ACHN (cell line): ENCODE measurements at places on chromosomes 16 and 17.
A peak's percentile ranks its signal among the peaks of the same experiment; 100 is the strongest.

- DNase-seq: no peak
Observed at GRCh38 chr17:40176754-40177110, 538 bp upstream of the RAPGEFL1 start.

- peak; percentile 69 for DNase-seq
Observed at GRCh38 chr16:29729116-29729521, 16.7 kb downstream of the C16orf54 start.

- DNase-seq: no peak
Observed at GRCh38 chr17:41494524-41494923, 4.8 kb upstream of the KRT36 start.

GRCh38 chr16:83995754-83996153, 27.7 kb downstream of the NECAB2 start:
- DNase-seq: no peak

DNA sequence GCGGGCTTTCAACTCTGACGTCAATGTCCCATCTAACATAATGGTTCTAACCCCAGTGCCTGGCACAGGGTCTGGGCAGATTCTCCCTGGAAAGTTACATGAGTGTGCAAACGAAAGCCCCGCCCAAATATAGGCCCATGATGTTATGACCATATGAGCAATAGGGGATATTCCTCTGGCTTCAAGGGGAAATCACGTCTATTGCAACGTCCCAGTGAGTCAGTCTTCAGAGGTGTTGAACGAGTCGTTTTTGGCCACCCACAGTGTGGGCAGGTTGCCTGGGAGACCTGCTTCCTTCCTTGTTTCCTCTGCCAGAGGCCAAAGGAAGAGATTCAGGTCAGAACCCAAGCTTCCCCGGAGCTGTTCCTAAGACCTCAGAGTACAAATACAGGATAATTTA, 30.3 kb downstream of the PIK3R5 start:
- DNase-seq: no peak

DNA sequence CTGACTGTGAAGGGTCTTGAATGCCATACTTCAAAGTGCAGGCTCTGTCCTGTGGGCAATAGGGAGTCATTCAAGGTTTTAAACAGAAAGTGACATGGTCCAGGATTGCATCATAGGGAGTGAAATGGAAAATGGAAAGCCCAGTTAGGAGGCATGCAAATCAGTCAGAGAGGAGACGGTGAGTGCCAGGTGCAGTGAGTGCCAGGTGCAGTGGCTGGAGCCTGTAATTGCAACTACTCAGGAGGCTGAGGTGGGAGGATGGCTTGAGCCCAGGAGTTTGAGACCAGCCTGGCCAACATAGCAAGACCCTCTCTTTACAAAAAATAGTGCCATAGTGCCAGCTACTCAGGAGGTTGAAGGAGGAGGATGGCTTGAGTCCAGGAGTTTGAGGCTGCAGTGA, 35.2 kb upstream of the SIAH1 start:
- DNase-seq: no peak

DNA sequence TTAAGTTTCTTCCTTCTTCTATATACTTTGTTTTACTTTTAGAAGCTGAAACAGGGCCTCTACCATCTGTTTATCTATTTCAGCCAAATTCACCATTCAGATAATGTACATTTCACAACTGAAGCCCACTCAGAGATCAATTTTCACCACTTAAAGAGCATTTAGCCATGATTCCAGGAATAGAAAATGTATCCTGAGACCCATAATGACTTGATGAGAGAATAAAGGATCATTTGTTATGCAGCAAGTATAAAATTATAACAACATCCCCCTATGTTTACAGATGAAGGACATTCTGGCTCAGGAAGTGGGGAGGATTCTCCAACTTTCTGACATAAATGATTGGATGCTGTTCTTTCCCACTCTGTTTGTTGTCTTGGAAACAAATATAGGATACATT, 962.1 kb upstream of the EEF2KMT start:
- no peak for DNase-seq

DNA sequence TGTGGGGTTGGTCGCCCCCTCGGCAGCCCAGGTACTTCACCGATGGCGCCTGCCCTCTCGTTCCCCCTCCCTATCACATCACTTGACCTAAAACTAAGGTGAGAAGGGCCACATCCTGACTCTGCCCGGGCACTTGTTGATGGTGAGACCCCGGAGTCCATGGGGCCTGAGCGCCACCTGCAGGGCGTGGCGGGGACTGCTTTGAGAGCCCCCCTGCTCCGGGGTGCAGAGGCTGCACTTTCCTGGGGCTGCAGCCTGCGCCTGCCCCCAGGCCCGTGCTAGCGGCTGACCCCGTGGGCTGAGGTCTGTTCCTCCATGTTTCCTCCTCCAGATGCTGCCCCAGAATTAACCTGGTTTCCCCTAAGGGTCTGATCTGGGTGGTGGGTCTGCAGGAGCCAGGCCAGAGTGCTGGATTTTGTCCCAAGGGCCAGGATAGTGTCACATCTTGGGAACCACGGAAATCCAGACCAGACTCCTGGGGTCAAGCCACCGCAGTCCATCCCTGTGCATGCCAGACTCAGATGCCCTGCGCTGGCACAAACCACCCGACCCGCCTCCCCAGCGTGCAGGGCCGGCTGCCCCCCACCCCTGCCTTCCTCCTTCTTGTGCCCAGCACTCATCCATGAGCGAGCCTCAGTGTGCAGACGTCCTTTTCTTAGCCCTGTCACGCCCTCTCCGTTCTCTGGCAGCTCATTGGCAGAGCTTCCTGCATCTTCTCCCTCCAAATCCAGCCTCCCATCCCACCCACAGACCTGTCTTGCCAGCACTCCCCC, 2.7 kb downstream of the NDUFAF8 start:
- DNase-seq: peak; percentile 49

DNA sequence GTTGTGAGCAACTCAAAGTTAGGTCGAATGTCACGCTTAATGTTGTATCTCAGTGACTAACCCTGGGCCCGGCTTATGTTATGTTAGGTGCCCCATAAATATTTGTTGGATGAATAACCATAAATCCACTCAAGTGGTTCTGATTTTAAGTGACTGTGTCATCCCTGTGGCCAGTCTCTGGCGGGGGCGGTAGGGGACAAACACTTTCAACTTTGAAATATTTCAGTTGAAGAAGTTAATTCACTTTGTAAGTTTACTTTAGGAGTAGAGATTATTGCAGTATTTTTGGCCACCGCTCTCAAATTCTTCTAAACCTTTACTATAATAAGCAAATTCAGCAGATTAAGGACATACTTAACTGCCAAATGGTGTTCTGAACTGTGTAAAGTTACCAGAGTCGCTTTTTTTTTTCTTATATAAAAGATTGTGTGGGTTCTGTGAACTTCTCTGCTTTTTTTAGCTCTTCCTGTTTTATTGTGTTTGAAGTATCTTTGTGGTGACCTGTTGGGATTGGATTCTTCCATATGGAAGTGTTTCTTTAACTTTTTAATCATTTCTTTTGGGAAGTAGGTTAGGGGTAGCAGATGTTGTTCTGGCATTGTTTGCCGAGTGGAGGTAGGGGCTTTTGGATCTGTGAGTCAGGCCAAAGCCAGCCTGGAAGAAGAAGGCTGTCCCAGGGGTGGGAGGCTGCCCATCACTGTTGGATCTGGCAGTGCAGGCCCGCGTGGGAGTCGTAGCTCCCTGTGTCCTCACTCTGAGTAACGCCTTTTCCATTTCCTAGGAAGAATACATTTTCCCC, 61.4 kb upstream of the TBX2 start:
- peak; percentile 70 for DNase-seq

DNA sequence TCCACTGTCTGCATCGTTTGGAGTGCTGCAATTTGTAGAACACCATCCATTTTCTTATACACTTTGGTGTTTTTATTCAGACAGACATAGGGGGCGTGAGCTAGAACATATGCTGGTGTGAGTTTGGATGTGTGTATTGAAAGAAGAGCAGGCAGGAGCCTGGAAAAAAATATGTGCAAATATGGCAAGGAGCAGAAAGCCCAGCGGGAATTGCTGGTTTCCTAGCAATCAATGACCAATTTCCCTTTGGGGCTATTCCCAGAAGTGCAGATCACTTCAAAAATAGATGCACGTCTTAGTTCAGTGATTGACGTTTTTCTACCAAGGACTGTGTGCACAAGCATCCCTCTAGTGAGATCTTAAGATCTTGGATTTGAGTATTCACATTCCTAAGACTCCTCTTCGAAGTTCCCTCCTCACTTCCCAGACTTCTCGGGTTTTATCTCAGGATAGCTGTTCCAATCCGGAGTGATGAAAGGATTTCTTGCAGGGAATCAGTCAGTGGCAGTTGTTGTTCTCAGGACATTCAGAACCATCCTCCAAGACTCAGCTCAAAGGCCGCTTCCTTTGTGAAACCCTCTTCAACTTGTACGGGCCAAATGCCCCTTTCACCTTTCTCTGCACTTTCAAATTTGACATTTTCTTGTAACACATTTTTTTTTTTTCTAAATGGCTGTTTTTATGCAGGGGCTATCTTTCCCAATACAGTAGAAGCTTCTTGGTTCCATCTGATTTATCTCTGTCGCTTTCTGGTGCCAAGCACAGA, 268.7 kb upstream of the ASIC2 start:
- DNase-seq: no peak

- DNase-seq: no peak
Observed at GRCh38 chr17:65956814-65957213, 235.1 kb downstream of the CEP112 start.

- no peak for DNase-seq
Observed at GRCh38 chr17:19747829-19748806, at the start of gene ALDH3A1. ALDH3A1 (minus strand) TSS chr17:19748298; CDS start chr17:19745129, 3,169 bp downstream.

GRCh38 chr17:82752371-82753200, 721 bp downstream of the TBCD start:
- peak; percentile 36 for DNase-seq

DNA sequence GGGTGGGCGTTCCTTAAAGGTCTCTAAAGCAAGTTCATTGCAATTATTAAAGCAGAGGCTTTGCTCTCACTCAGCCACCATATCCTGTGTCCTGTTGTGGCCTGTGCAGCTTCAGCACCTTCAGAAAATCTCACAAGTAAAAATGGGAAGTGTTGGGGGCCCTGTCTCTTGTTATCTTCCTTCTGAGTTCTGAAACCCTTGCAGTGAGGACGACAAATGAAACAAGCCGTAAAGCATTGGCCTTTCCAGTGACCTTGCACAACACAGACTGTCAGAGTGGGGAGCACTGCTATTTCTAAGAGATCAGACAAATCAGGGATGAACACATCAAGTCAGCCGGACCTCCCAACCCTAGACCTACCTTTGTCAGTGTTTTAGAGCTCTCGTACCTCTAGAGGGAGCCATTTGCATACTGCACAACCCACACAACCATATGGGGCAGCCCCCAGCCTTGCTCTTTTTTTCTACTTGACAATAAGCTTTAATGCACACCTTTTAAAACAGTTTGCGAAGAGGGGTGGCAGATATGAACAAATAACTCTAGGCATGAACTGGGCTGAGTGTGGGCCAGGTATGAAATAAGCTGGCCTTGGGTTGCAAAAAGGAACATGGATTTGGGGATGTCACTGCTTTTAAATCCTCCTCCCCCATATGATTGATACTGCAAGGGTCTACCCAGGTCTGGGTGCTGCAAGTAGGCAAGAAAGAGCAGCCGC, 89.8 kb downstream of the KATNIP start:
- DNase-seq: peak; percentile 67

DNA sequence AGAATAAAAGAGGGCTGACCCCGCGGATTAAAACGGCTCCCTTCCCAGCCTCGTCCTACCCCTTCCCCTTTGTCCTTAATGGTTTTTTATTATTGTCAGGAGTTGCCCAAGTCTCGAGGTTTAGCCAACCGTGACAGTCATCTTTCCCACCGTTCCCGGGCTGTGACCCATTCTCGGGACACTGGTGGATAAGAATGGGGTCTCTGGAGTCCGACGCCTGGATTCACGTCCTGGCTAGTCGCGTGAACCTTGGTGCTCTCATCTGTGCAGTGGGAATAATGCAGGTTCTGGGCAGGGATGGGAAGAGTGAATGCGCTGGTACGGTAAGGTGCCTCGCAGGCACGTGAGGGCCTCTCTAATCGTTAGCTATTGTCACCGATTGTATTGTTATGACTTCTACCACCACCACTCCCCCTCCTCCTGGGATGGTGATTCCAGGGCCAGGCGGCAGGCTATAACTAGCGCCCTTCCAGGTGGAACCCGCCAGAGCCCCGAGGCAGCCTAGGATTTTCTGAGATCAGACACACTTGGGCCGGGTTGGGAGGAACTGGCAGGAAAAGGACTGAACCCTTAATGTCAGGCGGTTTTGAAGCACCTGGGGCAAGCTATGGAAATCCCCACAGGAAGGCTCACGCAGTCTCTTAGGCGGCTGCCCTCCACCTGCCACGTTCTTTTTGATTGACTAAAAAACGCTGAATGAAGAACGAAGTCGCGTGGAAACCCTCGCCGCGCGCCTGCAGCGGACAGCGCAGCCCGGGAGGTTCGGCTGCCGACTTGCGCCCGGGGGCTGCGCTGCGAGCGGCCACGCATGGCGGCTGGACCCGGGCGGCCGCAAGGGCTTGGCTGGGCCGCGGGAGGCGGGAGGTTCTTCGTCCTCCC, 2.7 kb downstream of the HS3ST3B1 start:
- DNase-seq: peak; percentile 52

DNA sequence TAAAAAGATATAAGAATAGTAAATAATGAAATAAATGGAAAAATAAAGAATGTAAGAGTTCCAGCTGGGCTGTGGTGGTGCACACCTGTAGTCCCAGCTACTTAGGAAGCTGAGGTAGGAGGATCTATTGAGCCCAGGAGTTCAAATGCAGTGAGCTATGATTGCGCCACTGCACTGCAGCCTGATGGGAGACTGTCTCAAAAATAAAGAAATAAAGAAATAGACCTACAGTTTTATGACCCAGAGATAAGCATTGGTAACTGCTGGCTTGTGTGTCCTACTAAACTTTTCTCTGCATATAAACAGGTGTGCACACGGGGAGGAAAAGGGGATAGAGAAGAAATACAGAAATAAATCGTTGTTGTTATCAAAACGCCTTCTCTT, 7.8 kb upstream of the PDP2 start:
- DNase-seq: no peak

- no peak for DNase-seq
Observed at GRCh38 chr17:79992649-79993389, 42.9 kb downstream of the TBC1D16 start.

DNA sequence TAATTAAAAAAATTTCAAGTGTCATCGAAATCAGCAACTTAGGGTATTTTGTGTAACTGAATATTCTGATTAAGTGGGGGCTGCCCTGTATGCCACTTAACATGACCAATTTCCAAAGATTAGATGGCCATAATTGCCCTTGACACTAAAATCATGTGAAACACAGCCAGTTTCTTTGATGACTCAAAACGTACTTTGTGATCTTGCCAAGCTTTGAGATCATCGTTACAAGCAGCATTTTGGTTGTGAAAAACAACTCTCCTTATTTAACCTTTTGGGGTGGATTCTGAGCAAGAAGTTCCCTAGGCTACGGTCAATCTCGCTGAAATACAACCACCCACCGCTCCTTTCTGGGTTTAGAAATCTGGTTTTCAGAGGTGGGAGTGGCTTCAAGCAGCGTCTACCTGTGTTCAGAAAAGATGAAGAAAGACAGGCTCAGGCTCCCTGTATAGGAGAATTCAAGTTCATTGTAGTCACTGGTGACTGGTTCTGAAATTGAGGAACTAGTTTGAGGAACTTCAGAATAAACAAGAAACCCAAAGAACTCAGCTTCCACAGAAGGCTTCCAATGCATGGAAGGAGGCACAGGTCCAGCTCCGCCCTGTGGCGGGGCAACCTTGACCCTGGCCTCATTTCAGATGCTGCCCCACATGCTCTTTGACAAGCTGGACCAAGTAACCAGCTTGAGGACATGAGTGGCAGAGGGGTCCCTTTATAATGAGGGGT, 9.4 kb downstream of the MAP3K14 start:
- DNase-seq: peak; percentile 45
